ENCODE measurements at places on chromosomes 12 and 14. TPM values are rescaled to one million over a fixed set of nuclear protein-coding genes. Genes with fewer than 3 reads are reported as not detected.

Gene NEK9
- 102 TPM for total RNA-seq

Gene ALX1
- not detected for total RNA-seq

Gene SLCO1B1
- total RNA-seq = not detected

Gene GPR65
- 0.62 TPM for total RNA-seq

Gene STAB2
- total RNA-seq = 0.11 TPM

Gene ADCY4
- 27.3 TPM for total RNA-seq

Gene NOP9
- 23.0 TPM for total RNA-seq

Gene IAPP
- total RNA-seq = not detected

Gene OR6C74
- total RNA-seq = not detected

Gene PLEKHG7
- total RNA-seq = not detected

Gene ACOT4
- 0.97 TPM for total RNA-seq

Gene PTPN6
- 9.1 TPM for total RNA-seq

Gene FGF6
- not detected for total RNA-seq

Gene PLEKHD1
- total RNA-seq = 0.32 TPM

Gene ZNF410
- total RNA-seq = 16.0 TPM

Gene KIF5A
- 0.05 TPM for total RNA-seq

Gene ZNF219
- total RNA-seq = 49.4 TPM

Gene AKT1
- total RNA-seq = 134 TPM

Gene DAO
- not detected for total RNA-seq

Gene ZNF664
- total RNA-seq = 86.6 TPM

Gene SLC6A15
- total RNA-seq = not detected

Gene MAP3K9
- 1.7 TPM for total RNA-seq

Gene AQP2
- total RNA-seq = not detected

Gene STAC3
- total RNA-seq = 1.2 TPM

Gene IFNG-AS1
- total RNA-seq = not detected

Gene FSCB
- total RNA-seq = not detected

Gene CLMN
- 7.6 TPM for total RNA-seq

Gene CLEC4E
- 1.4 TPM for total RNA-seq

Gene KRT75
- total RNA-seq = not detected

Gene OTOGL
- 0.38 TPM for total RNA-seq

Gene AMDHD1
- total RNA-seq = 0.49 TPM

Gene PLCZ1
- total RNA-seq = not detected

Gene AQP6
- total RNA-seq = not detected

Gene TCL1B
- not detected for total RNA-seq

Gene A2ML1
- total RNA-seq = not detected

Gene GLIPR1
- total RNA-seq = 12.2 TPM

Gene ENDOU
- not detected for total RNA-seq

Gene TESPA1
- total RNA-seq = 0.70 TPM

Gene RAD9B
- total RNA-seq = 1.1 TPM

All from Right ventricle myocardium inferior (tissue), 1 donor.